ENCODE measurements at places on chromosomes 1 and 21. TPM values are rescaled to one million over a fixed set of nuclear protein-coding genes. Genes with fewer than 3 reads are reported as not detected.

DNA sequence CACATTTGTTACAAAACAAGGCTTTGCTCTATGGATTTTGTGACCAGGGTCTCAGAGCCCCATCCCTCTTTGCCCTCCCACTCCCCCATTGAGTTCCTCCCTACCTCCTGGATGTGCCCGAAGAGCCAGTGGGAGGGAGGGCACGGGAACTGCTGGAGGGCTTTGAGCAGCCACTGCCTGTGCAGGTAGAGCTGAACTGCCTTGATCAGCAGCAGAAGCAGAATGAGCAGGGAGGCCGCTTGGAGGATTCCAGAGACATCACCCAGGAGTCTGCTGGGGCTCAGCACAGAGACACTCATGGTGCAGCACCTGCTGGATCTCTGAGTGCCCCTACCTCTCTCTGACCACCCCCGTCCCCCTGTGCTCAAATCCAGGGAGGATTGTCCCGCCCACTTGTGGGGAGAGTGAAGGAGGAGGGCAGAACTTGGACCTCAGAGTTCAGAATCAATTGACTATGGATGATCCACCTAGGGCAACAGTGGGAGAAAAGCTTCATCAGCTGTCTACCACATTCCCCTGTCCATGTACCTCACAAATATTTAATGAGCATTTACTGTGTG is at the start of gene CYP4A11:
Gene CYP4A11 (minus strand): TSS at position 342 of the 560 bp plus-strand sequence. CDS start 43 bp downstream, at position 299.
- no peaks in the 10 kb centered on the region for H3K27me3 ChIP-seq
- H3K4me1 ChIP-seq: no peaks in the 10 kb centered on the region
- H3K4me3 ChIP-seq: no peak within 1 kb of the TSS

The COL6A1 gene
- 669 TPM for total RNA-seq

The EFNA4 gene
- total RNA-seq: 2.0 TPM

GRCh38 chr21:39441502-39442475 is 3.8 kb downstream of the LCA5L start:
- no peaks in the 10 kb centered on the region for H3K27me3 ChIP-seq
- no peak overlapping the region for H3K4me3 ChIP-seq
- no peaks in the 10 kb centered on the region for H3K4me1 ChIP-seq
- H3K27ac ChIP-seq: no peak overlapping the region
- no peak for DNase-seq
- H3K36me3 ChIP-seq: no peaks in the 10 kb centered on the region

GRCh38 chr1:54952950-54953718 is 27.3 kb upstream of the TMEM61 start:
- H3K36me3 ChIP-seq: no peaks in the 10 kb centered on the region
- H3K27me3 ChIP-seq: no peaks in the 10 kb centered on the region
- no peak overlapping the region for H3K4me3 ChIP-seq

The FCGR1A gene
- 4.8 TPM for total RNA-seq
